Activated CD8-positive, alpha-beta memory T cell treated with anti-CD3 and anti-CD28 coated beads for 1 hour (primary cell): ENCODE measurements at places on chromosomes 2 and 18.

- no peak for DNase-seq
Measured at GRCh38 chr2:144509001-144509878, 10.7 kb downstream of the ZEB2 start.

- no peak for DNase-seq
Measured at GRCh38 chr18:7304061-7304370, 73.1 kb downstream of the LRRC30 start.

DNA sequence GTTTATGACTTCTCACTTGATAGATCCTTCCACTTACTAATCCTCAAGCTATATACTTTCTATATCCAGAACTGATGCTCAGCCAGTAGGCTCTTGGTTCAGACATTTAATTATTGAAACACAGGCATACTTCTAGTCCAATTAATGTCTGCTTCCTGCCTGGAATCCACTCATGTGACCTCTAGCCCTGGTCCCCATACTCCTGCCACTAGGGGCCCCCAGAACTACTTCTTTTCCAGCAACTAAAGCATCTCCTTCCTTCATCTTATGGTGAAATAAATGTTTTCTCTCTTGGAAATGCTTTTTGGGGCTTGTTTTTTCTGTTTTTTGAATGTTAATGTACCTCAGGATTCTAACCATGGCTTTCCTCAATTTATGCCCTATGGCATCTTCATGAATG lies 527.6 kb downstream of the SATB2 start:
- no peak for DNase-seq

- no peak for DNase-seq
Measured at GRCh38 chr18:54035927-54036326, 188.5 kb downstream of the MBD2 start.

DNA sequence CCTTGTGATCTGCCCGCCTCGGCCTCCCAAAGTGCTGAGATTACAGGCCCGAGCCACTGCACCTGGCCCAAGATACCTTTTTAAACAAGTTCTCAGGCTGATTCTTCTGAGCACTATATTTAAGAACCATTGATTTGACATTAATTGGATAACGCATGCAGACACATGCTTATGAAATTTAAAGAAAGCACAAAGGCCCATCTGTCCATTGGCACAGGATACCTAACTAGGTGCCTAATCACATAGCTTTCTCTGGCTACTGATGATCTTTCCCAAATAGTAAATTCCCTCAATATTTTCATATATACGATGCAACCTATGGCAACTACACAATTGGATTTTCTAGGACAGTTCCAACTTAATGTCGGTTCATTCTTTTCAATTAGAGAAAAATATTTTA lies 62.5 kb upstream of the STAM2 start:
- no peak for DNase-seq

GRCh38 chr2:6845903-6846302 lies 19.8 kb downstream of the CMPK2 start:
- no peak for DNase-seq
